NCI-H1417 treated with DMSO at 0.1 percent for 48 hours (cell line): ENCODE measurements at places on chromosomes 3 and 15.

GRCh38 chr15:42553554-42553953, 4.9 kb downstream of the HAUS2 start:
- no peak for DNase-seq

GRCh38 chr3:10915376-10915775, 77.2 kb upstream of the SLC6A1 start:
- DNase-seq: no peak

DNA sequence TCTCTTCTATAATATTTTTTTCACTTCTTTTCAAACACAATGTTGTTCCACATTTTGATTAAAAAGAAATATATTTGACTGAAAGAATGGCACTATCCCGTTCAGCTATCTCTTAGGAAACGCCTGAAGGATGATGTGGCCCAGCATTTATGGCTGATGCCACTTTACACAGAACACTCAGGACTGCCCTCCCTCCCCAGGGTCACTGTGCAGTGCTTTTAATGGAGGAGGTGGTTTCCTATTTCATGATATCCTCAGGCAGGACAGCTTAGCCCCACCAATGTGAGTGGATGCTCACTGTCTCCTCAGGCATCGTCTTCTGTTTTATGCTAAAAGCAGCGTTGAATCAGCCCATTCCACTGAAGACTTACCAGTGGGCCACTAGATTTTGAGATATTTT, 135.9 kb downstream of the KCNAB1 start:
- no peak for DNase-seq

DNA sequence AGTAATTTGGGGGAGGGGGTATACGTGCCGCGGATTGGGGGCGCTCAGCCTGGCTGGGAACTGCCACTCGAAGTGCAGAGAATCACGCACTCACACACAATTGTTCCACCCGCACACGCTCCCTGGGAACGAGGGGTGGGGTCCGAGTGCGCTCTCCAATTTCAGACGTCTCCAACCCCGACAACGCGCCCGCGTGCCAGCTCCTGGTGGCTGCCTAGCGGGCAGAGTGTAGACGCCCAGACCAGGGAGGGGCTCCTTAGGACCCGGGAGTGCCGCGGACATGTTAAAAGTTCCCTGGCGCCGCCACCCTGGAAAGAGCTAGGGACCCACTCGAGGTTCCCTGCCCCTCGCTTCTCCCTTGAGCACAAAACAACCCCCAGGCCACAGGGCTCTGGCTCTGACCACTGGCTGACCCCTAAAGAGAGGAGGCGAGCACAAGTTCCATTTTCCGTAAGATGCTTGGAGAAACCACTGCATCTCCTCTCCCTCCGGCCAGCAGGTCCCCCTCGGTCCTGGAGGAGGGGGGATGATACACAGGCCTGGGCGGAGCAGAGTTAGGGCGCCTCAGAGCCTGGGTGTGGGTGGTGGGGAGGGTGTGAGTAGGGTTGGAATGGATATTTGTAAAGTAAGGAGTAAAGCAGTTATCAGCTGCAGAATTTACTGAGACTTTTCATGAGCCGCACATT, 894 bp upstream of the ANKRD63 start:
- no peak for DNase-seq

DNA sequence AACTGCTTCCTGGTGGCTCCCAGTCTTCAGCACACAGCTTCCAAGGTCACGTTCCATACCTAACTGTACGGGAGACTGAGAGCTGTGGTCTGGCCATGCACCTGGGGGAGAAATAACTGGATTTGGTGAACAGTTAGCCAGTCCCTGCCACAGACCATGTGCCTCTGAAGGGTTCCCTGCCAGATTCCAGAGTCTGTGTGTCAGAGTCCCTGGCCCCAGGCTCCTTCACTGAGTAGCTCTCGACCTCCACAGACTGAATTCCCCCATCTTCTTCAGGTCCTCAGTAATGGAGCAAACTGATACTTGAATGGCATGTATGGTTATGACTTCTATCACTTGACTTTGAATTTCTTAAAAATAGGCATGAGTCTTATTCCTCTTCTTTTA, 17.5 kb downstream of the MKRN2OS start:
- no peak for DNase-seq

GRCh38 chr15:59353994-59354416, 18.7 kb downstream of the MYO1E start:
- DNase-seq: no peak

DNA sequence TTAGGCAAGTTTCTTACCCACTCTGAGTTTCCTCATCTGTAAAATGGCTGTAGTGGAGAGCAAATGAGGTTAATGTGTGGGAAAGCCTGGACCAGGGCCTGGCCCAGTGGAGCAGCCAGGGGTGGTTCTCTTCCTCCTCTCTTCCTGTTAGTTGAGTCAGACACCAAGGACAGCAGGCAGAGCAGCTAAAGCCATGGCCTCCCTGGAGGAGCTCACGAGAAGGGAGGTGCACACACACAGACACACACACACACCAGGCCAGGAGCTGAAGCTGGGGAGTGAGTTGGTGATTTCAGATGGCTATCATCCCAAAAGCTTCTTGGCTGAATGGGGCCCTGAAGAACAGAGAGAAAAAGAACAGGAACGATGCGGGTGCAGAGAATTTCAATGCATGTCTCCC, 33.2 kb upstream of the TSPAN3 start:
- no peak for DNase-seq

GRCh38 chr3:188779281-188779980, 392.3 kb upstream of the TPRG1 start:
- no peak for DNase-seq

- DNase-seq: no peak
Measured at GRCh38 chr15:69132977-69133861, 27.2 kb upstream of the GLCE start.

GRCh38 chr3:194005930-194006501, 129.9 kb upstream of the HES1 start:
- no peak for DNase-seq

- DNase-seq: no peak
Measured at GRCh38 chr3:126155280-126155640, 25.1 kb downstream of the ALDH1L1 start.

DNA sequence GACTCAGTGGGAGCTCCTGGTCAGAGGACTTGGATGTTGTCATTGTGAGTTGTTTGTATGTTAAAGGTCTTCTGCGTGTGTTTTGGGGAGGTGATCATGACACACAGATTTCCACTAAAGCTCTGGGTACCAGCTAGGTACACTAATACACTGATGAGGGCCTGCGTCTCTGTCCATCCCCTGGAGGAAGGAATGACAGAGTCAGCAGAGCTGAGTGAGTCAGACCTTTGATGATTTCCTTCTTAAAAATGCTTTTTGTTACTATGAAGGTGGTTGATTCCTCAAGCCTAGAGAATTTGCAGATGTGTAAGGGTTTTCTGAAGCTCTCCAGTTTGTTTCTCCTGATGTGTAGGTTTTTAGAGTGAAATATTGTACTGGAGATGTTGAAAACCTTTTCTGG, 424.1 kb upstream of the TPM1 start:
- no peak for DNase-seq

GRCh38 chr15:76979331-76979925, 15.5 kb upstream of the PSTPIP1 start:
- DNase-seq: no peak

DNA sequence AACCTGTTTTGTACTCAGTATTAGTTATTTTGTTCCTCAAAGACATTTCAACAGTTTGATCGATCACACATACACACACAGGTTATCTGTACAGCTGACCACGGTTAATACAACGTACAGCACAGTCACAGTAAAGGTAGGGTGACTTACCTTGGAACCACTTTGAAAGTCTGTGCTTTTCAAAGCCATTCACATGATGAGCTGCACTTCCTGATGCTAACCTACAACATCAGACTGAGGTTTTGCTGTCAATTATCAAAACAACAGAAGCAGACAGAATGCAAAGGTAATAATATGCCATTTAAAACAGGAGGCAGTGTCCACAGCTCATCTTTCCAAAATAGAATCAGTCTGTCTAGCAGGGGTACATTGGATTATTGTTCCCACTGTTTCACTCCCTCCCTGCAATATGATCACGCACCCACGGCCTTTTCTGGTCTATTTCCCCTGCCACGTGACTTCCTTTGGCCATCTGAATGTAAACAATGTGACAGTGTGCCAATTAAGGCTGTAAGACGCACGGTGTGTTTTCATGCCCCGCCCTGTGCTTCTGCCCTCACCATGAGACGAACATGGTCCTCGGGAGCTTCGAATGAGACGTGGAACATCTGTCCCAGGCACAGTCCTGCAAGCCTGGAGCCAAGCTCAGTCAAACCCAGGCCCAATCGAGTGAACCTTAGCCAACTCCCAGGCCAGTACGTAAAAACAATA, 102.4 kb downstream of the FMN1 start:
- DNase-seq: peak; percentile 60

- DNase-seq: no peak
Measured at GRCh38 chr3:95424279-95424678, 1361.4 kb downstream of the NSUN3 start.

DNA sequence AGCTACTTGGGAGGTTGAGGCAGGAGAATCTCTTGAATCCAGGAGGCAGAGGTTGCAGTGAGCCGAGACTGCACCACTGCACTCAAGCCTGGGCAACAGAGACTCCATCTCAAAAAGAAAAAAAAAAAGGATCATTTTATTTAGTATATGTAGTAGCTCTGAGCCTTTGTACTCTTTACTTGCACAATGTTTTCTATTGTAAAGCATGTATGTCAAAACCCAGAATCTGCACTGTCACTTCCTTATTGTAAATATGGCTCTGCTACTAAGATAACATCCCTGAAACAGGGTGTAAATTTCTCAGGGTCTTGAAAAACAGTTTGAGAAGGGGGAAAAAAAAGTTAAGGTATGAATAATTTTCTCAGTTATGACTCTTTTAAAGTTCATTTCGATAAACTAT, 35.1 kb downstream of the SLMAP start:
- DNase-seq: no peak

- DNase-seq: no peak
Measured at GRCh38 chr3:65974509-65974908, 64.2 kb downstream of the MAGI1 start.

GRCh38 chr3:31744913-31745312, 212.2 kb downstream of the STT3B start:
- no peak for DNase-seq

GRCh38 chr15:23567921-23568320, 2.4 kb downstream of the MKRN3 start:
- DNase-seq: peak; percentile 60

DNA sequence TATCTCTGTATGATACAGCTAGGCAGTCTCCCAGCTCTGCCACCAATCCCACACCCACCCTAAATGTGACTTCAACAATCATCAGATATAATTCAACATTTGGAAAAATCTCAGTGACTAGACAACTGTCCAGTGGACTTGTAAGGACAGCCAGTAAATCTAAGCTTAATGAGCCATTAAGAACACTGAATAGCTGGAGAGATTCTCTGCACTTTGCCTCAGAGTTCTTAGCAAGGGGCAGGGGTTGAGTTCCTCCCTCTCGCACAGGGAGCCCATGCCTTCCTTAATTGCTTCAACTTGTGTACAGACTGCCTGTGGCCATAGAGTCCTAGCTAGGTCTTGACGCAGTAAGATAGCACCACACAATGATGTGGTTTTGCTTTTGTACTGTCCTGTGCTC, 15.6 kb downstream of the MEX3B start:
- DNase-seq: no peak

GRCh38 chr15:39426552-39427532, 154.0 kb upstream of the THBS1 start:
- no peak for DNase-seq

DNA sequence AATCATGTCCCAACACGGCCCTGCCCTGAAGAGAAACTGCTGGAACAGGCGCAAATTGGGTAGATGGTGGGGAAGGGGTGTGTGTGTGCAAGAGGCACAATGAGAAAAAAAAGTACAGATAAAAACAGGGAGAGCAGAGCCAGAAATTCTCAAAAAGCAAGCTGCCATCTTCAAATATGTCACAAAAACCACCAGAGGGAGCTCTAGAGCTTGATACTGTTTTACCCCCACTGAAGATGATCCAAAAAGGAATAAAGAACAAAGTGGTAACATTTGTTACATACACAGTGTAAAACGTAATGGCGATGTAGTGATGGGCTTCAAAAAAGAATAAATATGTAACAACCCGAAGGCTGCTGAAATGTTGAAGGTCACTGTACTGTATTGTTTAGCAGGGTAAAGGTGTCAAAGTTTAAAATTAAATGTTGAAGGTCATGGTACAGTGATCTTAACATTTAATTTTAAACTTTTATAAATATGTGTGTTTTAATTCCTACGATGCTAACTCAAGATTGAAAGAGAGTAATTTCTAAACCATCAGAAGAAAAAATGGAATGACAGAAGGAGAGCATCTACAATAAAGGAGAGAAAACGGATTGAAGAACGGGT, 6.0 kb downstream of the SNRPA1 start:
- no peak for DNase-seq

DNA sequence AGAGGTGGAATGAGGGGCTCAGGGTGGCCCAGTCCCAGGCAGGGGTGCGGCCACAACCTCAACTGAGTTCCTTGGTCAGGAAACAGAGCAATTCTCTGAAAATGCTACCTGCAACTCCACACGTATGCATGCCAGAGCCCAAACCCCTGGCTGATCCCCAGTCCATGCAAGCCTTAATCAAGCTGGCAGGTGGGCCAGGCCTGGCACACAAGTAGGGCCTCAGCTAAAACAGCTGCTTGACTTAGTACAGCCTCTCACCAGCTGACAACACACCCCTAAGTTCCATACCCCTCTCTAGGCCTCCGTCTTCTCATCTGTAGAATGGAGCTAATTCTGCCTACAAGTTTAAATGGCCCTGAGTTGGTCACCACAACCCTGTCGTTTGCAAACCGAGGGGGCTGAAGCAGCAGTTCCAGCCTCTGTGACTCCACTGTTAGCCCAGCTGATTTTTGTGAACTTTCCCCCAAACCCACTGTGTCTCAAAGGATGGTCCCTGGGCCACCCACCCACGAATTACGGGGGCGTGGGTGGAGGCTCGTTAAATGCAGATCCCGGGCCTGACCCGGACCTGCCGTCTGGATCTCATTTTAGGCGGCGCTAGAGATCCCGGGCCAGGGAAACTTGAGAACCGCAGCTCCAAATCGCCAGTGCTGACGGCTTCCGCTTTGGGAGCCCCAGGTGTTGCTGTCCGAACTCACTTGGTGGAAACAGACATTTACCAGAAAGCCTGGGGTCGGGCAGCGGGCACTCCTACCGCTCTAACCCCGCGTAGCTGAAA, 927 bp downstream of the CHDH start:
- DNase-seq: no peak

GRCh38 chr15:51576286-51576850, 46.2 kb downstream of the DMXL2 start:
- DNase-seq: no peak

DNA sequence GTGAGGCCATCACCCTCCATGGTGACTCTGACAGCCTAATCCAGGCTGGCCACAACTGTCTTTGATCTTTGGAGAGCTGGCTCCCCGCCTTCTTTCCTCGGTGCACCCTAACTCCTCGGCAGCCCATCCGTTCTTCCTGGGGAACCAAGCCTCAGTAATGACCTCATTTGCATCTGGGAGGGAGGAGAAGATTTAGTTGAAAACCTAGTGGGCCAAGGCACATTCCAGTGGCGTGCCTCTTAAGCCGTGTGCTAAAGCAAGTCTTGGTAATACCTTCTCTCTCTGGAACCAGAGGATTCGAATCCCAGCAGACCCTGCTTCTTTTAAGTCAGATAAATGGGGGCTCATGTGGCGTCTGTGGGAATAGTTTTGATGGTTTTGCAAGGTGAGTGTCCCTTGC, 233.1 kb downstream of the EBLN2 start:
- no peak for DNase-seq
